ENCODE measurements at places on chromosomes 6 and 20. TPM values are rescaled to one million over a fixed set of nuclear protein-coding genes. Genes with fewer than 3 reads are reported as not detected.

GRCh38 chr6:73734832-73735453 lies 38.9 kb downstream of the CD109 start:
- no peak for DNase-seq

Gene CD109
- total RNA-seq, result 11.3 TPM

Gene DEFB119
- total RNA-seq, result not detected

- DNase-seq, result no peak
Observed at GRCh38 chr20:41657655-41658054, 39.5 kb upstream of the CHD6 start.
